ENCODE measurements at places on chromosomes 1 and 21.

GRCh38 chr21:16633831-16634459 lies 878.9 kb upstream of the CXADR start:
- DNase-seq, result peak; percentile 11

DNA sequence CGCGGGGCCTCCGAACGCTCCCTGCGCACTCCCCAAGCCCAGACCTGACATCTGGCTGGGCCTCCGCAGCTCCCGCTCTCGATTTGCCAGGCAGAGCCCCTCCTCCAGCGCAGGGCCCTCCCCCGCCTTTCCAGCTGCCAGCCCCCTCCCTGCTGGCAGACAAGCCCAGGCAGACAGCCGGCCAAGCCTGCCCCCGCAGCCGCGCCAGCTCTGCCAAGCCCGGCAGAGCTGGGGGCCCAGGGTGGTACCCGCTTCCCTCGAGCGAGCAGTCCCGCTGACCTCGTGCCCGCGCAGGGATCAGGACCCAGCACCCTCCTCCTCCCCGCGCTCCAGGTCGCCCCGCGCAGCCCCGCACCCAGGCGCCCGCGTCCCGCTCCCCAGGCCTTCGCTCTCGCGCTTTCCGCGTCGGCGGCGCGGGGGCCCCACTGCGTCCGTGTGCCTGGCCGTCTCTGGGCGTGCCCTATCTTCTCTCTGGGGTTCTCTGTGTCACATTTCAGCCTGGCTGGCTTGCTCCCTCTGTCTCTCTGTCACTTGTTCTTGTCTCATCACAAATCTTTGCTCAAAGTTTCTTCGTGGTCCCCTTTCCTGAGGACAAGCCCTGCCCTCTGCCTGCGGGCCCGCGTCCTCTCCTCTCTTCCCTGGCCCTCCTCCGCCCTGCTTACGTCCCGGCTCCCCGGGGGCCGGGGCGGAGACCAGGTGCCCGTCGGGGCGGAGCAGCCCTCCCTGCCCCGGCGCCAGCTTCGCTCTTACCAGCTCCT lies 580 bp downstream of the INKA2 start:
- DNase-seq, result peak; percentile 56

GRCh38 chr1:104132382-104132973 lies 382.8 kb downstream of the AMY1C start:
- peak; percentile 1 for DNase-seq

DNA sequence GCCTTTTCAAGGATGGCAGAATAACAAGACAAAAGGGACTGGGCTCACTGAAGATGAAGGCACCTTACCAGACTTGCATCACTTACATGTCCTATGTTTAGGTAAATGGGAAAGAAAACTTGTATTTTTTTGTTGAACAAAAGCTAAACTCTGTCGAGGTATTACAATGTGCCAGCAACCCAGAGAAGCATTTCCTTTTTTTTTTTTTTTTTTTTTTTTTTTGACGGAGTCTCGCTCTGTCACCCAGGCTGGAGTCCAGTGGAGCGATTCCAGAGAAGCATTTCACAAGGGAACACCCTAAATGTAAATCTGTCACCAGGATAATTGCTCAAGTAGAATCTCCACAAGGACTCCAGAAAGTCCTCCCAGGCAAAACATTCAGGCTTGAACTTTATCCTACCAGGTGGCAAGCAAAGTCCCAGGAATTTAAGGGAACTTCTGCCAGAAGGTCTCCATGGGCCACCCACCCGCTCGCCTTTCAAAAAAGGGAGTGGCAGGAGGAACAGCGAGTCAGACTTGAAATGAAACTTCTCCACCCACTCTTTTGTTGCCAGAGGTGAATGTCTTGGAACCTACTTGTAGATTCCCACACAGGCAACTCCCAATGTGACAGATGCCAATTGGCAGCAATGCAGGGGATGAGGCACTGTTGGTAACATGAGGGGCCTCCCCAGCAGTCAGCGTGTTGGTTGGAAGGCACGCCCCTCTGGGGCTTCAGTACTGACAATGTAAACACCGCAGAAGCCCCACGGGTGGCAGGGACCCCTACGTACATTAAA lies 125.0 kb downstream of the TIAM1 start:
- peak; percentile 40 for DNase-seq

- DNase-seq, result no peak
Observed at GRCh38 chr1:9774712-9775679, 48.8 kb downstream of the CLSTN1 start.

DNA sequence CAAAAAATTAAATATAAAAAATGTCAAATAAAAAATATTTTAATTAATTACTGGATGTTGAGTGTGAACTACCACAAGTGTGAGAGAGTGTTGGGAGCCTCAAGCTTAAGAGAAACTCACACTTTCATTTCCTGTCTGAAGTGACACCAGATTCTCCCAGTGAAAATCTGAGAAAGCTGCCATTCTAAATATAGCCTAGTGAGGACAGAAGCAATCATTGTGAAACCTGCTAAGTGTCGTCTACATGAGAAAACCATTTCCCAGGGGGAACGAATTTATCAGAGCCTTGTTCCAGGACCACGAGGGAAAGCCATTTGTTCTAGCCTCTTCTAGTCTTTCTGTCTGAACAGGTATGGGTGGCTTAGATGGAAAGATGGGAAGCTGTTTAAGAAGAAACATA lies 329.3 kb upstream of the PRMT6 start:
- DNase-seq, result peak; percentile 11

GRCh38 chr1:6239950-6240768 lies 3.8 kb upstream of the HES3 start:
- peak; percentile 61 for DNase-seq

DNA sequence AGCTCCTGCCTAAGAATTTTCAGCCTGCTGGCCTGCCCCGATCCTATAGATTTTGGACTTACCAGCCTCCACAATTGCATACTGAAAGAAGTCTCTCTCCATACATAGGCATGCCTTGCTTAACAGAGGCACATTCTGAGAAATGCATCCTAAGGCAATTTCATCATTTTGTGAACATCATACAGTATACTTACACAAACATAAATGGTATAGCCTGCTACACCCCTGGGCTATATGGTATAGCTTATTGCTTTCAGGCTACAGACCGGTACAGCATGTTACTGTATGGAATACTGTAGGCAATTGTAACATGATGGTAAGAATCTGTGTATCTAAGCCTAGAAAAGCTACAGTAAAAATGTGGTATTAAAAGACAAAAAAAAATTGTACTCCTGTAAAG lies 174.7 kb downstream of the NRIP1 start:
- DNase-seq, result no peak

- DNase-seq, result peak; percentile 72
Observed at GRCh38 chr1:96538111-96538641, 183.4 kb upstream of the PTBP2 start.

Measured in fibroblast of skin of right biceps (primary cell).